ENCODE measurements at places on chromosomes 6 and 20. TPM values are rescaled to one million over a fixed set of nuclear protein-coding genes. Genes with fewer than 3 reads are reported as not detected.

HLA-DQA1 gene
- total RNA-seq = not detected

MUC21 gene
- total RNA-seq = not detected

ENPP5 gene
- total RNA-seq = 8.0 TPM

FOXQ1 gene
- 57.0 TPM for total RNA-seq

PARD6B gene
- 80.3 TPM for total RNA-seq

TMEM217 gene
- total RNA-seq = 5.3 TPM

SLC26A8 gene
- total RNA-seq = not detected
